ENCODE measurements at places on chromosomes 4 and X.

DNA sequence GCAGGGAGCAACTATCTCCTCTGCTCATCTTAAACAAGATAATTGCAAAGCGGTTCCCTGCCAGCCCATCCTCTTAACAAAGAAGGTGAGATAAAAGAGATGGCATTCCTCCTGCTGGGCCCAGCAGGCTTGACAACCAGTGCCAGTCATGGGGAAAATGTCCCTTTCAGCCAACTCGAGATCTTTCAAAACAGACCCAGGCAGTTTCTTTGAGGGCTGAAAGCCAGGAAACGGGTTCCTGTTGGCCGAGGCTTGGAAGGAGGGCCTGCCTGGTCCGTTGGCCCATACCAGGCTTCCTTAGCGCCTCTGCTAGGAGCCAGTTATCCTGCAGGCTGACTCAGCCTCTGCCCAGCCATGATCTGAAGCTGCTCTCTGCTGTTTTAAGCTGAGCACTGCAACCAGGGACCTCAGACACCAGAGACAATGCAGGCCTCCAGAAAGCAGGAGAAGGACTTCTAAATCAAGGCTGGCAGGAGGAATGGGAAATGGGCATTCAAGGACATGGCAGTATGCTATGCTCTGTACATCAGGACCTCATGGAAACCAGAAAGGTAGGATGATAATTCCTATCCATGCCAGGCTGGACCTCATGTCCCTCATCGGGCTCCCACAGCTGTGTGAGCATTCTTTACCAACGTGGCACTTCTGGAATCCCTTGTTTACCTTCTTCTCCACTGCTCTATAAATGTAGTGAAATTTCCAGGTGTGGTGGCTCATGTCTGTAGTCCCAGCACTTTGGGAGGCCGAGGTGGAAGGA is 42.4 kb upstream of the SLC2A9 start:
- peak; percentile 80 for DNase-seq

DNA sequence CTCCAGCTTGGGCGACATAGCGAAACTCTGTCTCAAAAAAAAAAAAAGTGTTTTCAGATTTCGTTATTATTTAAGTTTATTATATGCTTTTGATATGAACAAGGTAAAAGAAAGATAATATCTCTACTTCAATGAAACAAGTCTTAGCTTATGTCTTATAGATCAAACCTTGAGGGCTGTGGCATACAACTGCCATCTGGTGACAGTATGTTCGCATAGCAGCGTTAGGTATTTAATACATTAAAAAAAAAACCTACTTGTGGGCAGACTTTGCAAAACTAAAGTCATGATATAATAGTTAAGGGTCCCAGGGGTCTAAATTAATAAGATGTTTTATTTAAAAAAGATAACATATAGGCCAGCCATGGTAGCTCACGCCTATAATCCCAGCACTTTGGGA is 161.2 kb upstream of the AMOT start:
- DNase-seq: no peak

DNA sequence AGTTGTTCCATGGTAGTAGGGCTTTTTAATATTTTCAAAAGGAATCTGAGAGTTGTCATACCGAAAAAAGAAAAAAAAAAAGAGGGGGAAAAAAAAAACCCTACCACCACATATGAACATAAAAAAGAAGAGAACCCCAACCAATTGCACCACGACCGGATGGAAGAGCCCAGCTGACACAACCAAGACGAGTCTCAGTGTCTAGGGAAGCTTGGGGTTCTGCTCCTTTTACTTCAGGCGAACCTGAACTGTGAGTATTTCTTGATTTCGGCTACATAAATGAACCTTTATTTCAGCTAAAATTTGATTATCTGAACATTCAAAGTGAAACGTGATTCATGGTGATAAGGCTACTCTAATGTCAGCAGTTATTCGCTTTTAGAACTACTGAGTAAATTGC is at the start of gene GPR34:
Gene GPR34 (plus strand): TSS at position 139 of the 400 bp plus-strand sequence. CDS start 6,661 bp downstream, outside the sequence.
- DNase-seq: no peak

DNA sequence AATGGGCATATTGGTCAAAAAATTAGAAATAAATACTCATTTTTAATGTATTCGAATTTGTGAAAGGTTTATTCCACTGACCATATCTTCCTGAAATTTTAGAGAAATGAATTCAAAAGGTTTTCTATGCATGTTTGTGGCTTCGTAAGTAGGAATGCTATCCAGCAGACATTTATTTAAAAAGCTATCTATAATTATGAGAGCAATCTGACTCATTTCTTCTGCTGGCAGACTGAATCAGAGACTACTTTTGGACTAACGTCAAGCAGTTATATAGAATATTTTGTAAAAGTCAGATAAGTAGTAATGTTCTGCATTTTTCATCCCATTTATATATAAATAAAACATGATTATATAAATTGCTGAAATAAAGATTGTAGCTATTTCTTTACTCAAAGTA is 125.0 kb downstream of the SPCS3 start:
- DNase-seq: no peak

DNA sequence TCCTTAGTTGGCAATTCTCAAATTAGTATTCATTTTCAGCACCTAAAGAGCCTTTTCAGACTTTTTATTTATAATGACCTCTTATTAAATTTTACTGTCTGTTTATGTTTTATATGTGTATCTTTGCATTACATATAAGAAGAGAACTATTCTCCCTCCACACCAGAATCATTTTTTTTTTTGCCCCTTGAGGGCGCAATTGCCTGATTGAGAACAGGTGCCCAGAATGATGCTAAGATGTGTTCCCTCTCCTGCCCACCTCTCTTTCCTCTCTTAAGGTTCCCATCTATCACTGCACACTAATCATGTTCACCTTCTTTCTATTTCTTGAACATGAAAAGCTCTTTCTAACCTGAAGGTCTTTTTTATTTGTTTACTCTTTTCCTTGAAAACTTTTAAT is 44.2 kb upstream of the ADAM29 start:
- peak; percentile 27 for DNase-seq

DNA sequence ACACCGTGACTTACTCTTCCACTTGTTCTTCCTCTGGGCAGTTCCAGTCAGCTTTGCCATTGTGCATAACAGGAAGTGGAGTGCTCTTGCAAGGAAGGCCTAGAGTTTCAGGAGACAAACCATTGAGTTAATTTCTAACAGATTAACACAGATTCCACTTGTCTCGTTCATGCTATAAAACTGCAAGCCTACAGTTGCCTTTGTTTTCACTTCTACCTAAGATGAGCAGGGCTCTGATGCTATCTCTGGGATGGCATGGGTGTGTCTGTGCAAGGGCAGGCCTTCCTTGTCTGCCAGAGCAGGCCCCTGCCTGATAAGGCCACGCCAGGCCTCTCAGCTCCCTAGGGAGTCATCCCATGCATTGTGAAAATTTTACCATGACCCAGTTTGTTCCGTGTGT is 67.7 kb upstream of the PGRMC2 start:
- no peak for DNase-seq

Data from NT2/D1 (cell line).